Cardiac muscle cell (in vitro differentiated cells and primary cell): ENCODE measurements at places on chromosomes 7 and 10. TPM values are rescaled to one million over a fixed set of nuclear protein-coding genes. Genes with fewer than 3 reads are reported as not detected.

GRCh38 chr7:156975620-156976019 is 26.1 kb downstream of the NOM1 start:
- H3K4me1 ChIP-seq = no peaks in the 10 kb centered on the region
- no peak for DNase-seq
- H3K27me3 ChIP-seq = no peaks in the 10 kb centered on the region
- no peak overlapping the region for H3K4me3 ChIP-seq
- no peaks in the 10 kb centered on the region for H3K36me3 ChIP-seq

GRCh38 chr10:127418536-127419168 is 130.5 kb upstream of the NPS start:
- H3K4me1 ChIP-seq = peaks cover 17% of the 10 kb centered on the region
- no peak overlapping the region for H3K4me3 ChIP-seq
- H3K36me3 ChIP-seq = no peaks in the 10 kb centered on the region
- no peaks in the 10 kb centered on the region for H3K27me3 ChIP-seq
- no peak for DNase-seq
- H3K27ac ChIP-seq = no peak overlapping the region

DNA sequence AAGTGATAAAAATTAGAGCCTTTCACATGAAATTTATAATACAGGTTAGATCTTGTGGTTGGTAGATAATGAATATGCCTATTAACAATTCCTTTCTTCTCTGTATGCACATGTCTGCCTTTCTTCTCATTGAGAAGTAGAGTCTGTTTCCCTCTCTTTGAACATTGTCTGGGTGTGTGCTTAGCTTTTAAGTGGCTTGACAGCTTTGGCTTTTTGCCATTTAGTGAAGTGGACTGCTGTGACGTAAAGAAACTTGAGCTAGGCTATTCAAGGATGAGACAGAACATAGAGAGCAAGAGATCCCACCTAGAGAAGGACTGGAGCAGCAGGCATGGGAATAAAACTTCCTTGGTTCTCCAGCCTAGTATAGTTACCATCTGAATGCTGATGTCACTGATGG is 996.7 kb upstream of the CELF2 start:
- no peaks in the 10 kb centered on the region for H3K36me3 ChIP-seq
- DNase-seq = no peak
- no peak overlapping the region for H3K4me3 ChIP-seq
- H3K4me1 ChIP-seq = peaks cover 6% of the 10 kb centered on the region
- H3K27ac ChIP-seq = no peak overlapping the region

DNA sequence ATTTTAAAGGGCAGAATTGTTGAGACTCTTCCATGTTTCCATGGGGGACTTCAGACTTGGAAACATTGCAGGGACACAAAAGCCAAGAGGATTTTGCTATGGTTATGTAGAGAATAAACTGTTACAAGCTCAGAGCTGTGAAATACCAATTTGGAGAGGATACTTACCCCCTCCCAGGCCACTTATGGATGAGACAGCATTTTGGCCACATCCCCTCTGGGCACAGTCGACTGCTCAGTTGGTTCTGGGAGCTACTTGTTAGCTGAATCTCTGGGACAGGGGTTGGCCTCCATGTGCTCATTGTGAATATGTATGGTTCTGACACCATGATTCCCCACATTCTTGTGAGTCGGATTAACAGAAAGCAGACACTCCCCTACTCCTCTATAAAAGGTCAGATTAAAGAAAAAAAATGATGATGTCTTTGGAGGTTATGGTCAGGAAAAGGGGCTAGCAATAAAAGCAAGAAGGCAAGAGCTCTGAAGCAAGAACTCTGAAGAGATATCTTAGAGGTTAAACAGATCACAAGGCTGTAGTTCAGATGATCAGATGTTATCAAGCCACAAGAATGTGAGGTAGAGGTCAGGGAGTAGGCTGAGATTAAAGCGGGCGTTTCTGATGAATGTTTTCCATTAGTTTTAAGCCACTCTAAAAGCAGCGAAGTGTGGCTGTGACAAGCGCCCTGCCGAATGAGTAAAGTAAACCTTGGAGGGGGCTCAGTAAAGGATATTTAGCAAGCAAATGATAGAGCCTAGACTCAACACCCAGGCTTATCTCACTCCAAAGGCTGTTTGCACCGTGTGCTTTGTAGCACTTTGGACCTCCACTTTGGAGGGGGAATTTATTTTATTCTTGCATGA is 17.2 kb downstream of the STAMBPL1 start:
- no peaks in the 10 kb centered on the region for H3K27me3 ChIP-seq
- no peak overlapping the region for H3K4me3 ChIP-seq
- H3K4me1 ChIP-seq = peaks cover 18% of the 10 kb centered on the region

The RBM48 gene
- total RNA-seq = 8.9 and 9.1 TPM in 2 replicates

The EPHA1 gene
- total RNA-seq = 0.30 TPM in 1 of 2 replicates, not detected in the other

- no peaks in the 10 kb centered on the region for H3K36me3 ChIP-seq
- no peaks in the 10 kb centered on the region for H3K27me3 ChIP-seq
- no peaks in the 10 kb centered on the region for H3K4me1 ChIP-seq
- H3K27ac ChIP-seq = no peak overlapping the region
- DNase-seq = no peak
- no peak overlapping the region for H3K4me3 ChIP-seq
These were observed 534.7 kb downstream of the NRG3 start for GRCh38 chr10:82409671-82410070.

DNA sequence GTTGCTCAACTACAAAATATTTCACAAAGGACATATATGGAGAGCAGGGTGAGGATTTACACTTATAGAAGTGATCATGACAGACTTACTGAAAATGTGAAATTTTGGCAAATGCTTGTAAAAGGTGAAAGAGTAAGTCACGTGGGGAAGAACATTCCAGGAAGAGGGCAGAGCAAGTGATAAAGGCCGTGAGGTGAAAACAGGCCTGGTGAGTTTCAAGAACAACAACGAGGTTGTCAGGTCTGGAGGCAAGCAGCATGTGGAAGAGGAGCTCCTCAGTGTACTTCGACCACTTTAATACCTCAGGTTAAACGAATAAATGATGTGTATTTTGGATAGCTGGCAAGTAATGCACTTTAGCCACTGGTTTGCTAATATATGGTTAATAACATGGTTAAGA is 706.7 kb downstream of the PCDH15 start:
- H3K4me1 ChIP-seq = peaks cover 12% of the 10 kb centered on the region
- no peak overlapping the region for H3K4me3 ChIP-seq
- peak overlapping the region; percentile 39 for H3K27ac ChIP-seq
- no peaks in the 10 kb centered on the region for H3K27me3 ChIP-seq
- DNase-seq = no peak
- no peaks in the 10 kb centered on the region for H3K36me3 ChIP-seq

- DNase-seq = no peak
- H3K4me3 ChIP-seq = no peak overlapping the region
- no peaks in the 10 kb centered on the region for H3K27me3 ChIP-seq
- no peak overlapping the region for H3K27ac ChIP-seq
- no peaks in the 10 kb centered on the region for H3K36me3 ChIP-seq
These were observed 7.1 kb downstream of the CLCN1 start for GRCh38 chr7:143322760-143323633.

DNA sequence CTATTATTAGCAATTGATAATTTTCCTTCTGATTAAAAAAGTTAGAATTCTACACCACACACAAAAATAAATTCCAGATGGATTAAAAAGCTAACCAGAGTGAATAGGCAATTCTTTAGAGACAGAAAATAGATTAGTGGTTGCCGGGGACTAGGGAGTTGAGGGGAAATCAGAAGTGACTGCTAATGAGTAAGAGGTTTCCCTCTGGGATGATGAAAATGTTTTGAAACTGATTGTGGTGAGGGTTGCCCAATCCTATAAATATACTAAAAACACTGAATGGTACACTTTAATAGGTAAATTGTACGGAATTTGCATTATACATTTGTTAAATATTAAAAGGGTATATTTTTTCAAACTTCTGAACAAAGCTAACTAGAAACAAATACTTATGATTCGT is 214.9 kb downstream of the GPAM start:
- H3K4me1 ChIP-seq = no peaks in the 10 kb centered on the region
- DNase-seq = no peak
- H3K4me3 ChIP-seq = no peak overlapping the region
- H3K27ac ChIP-seq = no peak overlapping the region

The DOCK1 gene
- total RNA-seq = 22.3 and 30.6 TPM in 2 replicates

The GBX1 gene
- 0.36 and 1.6 TPM in 2 replicates for total RNA-seq

GRCh38 chr7:4607311-4607729 is 74.8 kb upstream of the FOXK1 start:
- no peaks in the 10 kb centered on the region for H3K4me1 ChIP-seq
- H3K36me3 ChIP-seq = no peaks in the 10 kb centered on the region
- no peak overlapping the region for H3K4me3 ChIP-seq
- no peaks in the 10 kb centered on the region for H3K27me3 ChIP-seq
- no peak overlapping the region for H3K27ac ChIP-seq

DNA sequence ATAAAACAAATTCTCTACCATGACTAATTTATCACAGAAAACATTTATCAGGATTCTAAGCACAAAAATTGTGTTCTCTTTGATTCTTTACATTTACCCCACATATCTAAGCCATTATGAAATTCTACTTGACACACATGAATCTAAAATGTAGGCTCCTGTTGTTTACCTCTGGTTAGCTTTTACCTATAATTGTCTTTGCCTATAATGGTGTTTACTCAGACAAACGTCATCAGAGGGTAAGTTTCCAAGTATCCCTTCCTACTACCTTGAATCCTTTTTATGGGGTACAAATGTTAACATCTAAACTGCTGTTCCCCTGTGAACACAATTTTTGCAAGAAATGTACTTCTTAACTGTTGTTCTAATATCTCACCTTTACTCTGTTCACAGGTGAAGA is 63.5 kb downstream of the MINDY3 start:
- H3K27ac ChIP-seq = no peak overlapping the region
- H3K4me3 ChIP-seq = no peak overlapping the region
- DNase-seq = no peak
- H3K4me1 ChIP-seq = peaks cover 23% of the 10 kb centered on the region

The STEAP4 gene
- not detected in 2 replicates for total RNA-seq
